A673 (cell line): ENCODE measurements at places on chromosomes 16 and 17.
A peak's percentile ranks its signal among the peaks of the same experiment; 100 is the strongest.

GRCh38 chr17:58384897-58385296 is 32.4 kb downstream of the RNF43 start:
- no peak for DNase-seq

DNA sequence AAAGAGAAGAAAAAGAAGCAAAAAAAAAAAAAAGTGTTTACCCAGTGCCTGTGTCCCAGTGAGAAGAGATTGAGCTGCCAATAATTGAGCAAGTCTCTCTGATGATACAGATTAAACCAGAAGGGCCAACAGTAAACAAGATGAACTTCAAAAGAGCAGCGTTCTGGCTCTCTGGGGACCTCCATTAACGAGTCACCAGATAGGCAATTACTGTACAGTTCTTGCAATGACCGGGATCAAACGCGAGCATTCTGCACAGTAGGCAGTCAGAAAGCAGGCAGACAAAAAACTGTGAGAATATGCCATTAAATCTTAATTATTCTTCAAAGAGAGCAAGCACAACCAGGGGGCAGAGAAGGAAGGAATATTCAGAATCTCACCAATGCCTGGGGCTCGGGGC is 626.1 kb downstream of the TMEM114 start:
- no peak for DNase-seq

DNA sequence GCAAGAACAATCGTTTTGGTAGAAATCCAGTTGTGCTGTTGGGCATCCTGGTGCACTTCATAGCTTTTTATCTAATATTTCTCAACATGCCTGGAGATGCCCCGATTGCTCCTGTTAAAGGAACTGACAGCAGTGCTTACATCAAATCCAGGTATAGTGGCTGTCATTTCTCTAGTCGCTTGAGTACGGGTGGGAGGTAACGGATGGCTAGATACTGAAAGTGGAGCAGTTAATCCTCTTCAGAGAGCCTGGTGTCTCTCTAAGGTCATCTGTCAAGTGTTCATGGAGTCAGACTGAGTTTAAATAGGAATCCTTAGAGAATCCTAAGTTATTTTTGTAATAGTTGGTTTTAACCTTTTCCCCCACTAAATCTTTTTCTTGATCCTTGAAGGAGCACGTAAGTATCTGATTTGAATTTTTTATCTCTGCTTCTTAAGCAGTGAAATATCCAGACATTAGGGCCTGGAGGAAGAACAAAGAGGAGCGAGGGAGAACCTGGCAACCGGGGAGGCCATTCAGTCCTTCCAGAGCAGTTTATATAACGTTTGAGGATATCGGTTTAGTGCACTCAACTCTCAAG is 37.2 kb downstream of the MFSD11 start:
- DNase-seq = no peak

GRCh38 chr16:10868104-10868595 is 8.9 kb upstream of the CIITA start:
- DNase-seq = no peak

- no peak for DNase-seq
Observed at GRCh38 chr17:29772981-29773380, 150.3 kb upstream of the CORO6 start.

- DNase-seq = peak; percentile 84
Observed at GRCh38 chr17:4903051-4903818, at the start of gene CHRNE. TSS of gene CHRNE (minus strand) at chr17:4903098. CDS start at chr17:4903063, 35 bp downstream.

DNA sequence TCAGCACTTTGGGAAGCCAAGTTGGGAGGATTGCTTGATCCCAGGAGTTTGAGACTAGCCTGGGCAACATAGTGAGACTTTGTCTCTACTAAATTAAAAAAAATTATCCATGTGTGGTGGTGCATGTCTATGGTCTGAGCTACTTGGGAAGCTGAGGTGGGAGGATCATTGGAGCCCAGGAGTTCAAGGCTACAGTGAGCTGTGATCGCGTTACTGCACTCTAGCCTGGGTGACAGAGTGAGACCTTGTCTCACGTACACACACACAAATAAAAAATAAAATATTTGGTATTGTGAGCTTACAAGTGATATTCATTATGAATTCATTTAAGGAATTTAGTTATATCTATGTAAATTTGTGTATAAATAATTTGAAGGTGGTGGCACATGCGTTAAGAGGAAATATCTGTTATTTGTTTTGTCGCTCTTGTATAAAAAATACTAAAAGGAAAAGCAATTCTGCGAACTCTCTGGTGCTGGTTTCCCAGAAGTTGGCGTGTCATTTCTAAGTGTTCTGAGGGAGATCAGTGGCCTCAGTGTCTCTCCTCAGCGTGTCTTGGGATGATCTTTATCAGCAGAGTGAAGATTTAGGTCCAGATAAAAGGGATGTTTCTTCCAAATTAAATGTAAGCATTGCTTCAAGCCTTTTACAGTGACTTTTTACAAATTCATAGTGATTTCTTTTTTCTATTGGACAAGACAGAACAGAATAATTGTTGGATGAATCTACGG is 187.6 kb downstream of the FTO start:
- DNase-seq = no peak

DNA sequence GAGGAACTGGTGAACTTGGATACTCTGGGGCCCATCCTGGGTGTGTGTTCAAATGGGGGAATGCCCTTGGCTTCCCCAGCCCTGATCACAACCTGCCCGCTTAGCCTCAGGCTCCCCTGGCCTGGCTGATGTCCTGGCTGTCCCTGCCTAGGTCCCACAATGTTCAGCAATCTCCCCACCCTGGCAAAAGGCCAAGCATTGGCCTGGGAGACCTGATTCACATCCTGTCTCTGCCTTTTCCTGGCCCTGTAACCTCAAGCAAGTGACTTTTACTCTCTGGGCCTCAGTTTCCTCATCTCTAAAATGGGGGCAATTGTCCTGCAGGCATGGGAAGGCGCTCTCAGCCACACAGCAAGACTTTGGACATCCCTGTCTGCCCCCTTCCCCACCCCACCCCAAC is 14.4 kb downstream of the CPNE2 start:
- DNase-seq = no peak

DNA sequence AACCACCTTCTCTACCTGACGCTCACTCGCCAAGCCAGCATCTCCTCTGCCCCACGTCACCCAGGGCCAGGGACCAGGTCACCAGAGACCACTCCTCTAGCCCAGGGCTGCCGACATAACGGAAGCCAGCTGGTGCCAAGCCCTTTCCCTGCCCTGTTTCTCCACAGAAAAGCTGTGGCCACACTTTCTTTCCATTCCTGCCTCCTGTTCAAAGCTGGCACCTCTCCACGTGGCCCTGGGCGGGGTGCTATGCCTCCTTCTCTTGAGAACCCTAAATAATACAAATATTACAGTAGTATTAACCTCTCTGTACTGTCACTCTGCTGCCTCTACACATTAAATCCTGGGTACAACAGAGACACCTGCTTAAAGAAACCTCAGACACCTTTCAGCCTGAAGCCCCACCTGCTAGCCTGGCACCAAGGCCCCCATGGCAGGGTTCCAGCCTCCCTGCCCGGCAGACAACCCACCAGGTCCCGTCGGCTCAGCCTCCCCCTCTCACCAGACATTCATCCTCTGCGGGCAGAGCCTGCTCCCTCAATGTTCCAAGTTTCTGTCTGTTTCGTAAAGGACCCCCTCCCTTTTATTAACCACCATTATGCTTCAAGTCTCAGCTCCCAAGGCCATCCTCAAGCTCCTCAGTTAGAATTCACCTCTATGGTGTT is 62.3 kb downstream of the TIMM22 start:
- no peak for DNase-seq

GRCh38 chr16:68490829-68491575 is 42.7 kb upstream of the SMPD3 start:
- no peak for DNase-seq

GRCh38 chr17:60361889-60362288 is 30.0 kb downstream of the USP32 start:
- no peak for DNase-seq

GRCh38 chr17:2598166-2598565 is 4.7 kb downstream of the PAFAH1B1 start:
- no peak for DNase-seq

DNA sequence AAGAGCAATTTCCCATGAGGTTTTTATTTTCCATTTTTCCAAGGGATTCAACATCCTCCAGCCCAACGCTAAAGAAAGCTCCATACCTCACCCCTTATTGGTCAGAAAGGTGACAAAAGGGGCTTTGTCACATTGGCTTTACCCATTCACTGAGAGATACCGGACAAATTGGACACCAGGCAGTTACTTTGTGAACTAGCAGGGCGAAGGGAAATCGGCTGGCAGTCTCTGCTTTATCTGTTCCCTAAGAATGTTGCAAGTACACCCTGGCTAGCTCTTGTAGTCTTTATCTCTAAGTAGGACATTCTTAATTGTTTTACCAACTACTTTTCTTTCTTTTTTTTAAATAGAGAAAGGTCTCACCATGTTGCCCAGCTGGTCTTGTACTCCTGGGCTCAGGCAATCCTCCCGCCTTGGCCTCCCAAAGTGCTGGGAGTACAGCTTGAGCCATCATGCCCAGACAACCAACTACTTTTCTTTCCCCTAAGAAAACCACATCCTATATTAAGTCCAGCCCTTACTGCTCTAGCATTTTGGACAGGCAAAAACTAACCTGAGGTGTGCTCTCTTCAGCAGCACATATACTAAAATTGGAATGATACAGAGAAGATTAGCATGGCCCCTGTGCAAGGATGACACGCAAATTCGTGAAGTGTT is 16.8 kb downstream of the PRPSAP1 start:
- DNase-seq = no peak

- no peak for DNase-seq
Observed at GRCh38 chr16:48441863-48442279, 56.7 kb upstream of the SIAH1 start.

- no peak for DNase-seq
Observed at GRCh38 chr16:31348579-31348978, 6.4 kb upstream of the ITGAX start.

GRCh38 chr16:49987381-49987780 is 37.6 kb upstream of the CNEP1R1 start:
- DNase-seq = no peak

GRCh38 chr17:79203016-79203415 is 128.4 kb downstream of the ENGASE start:
- no peak for DNase-seq

DNA sequence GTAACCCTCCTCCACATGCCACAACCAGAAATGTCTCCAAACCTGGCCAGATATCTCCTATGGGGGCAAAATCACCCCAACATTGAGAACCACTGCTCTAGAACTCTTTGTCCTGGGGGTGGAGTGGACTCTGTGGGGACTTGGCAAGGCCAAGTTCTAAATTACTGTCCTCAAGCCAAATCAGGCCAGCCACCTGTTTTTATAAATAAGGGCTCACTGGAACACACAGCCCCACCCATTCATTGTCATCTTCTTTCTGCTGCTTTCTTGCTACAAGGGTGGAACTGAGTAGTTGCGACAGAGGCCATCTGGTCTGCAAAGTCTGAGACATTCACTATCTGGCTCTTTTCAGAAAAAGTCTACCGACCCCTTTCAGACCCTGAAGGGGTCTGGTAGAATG is 26.8 kb upstream of the TMEM220 start:
- no peak for DNase-seq

GRCh38 chr16:30715750-30716445 is 16.9 kb downstream of the SRCAP start:
- peak; percentile 72 for DNase-seq
